ENCODE measurements at places on chromosomes 3 and 15. TPM values are rescaled to one million over a fixed set of nuclear protein-coding genes. Genes with fewer than 3 reads are reported as not detected.

Gene CADM2
- 13.3 TPM for total RNA-seq

Gene FOXB1
- 4.7 TPM for total RNA-seq

Gene ZIC1
- total RNA-seq = 0.21 TPM

Gene WDR49
- 0.08 TPM for total RNA-seq

Gene TBC1D2B
- 17.8 TPM for total RNA-seq

Gene TMCO5A
- total RNA-seq = not detected

- H3K27me3 ChIP-seq = no peaks in the 10 kb centered on the region
- peaks cover 22% of the 10 kb centered on the region for H3K4me1 ChIP-seq
- H3K27ac ChIP-seq = peak overlapping the region; percentile 67
- H3K4me3 ChIP-seq = peak overlapping the region; percentile 99
These were observed 760 bp downstream of the FANCI start for GRCh38 chr15:89244574-89244903.

- no peaks in the 10 kb centered on the region for H3K4me1 ChIP-seq
- H3K4me3 ChIP-seq = no peak overlapping the region
- no peaks in the 10 kb centered on the region for H3K36me3 ChIP-seq
- DNase-seq = no peak
These were observed 318.0 kb downstream of the GBE1 start for GRCh38 chr3:81443457-81443782.

DNA sequence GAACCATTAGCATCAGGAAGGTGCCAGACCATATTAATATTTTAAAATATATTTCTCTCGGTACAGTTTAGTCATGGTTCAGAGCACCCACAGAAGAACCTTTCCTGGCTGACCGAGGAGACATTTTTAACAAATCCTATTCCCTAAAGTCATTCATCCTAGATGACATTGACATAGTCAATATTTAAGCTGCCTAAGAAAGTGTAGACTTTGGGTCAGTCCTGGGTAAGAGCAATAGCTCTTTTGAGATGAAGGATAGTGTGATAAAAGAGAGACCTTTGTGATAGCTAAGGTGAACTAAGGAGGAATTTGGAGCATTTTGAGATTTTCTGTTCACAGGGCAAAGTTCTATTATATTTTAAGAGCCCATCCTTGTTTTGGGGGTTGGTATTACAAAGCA, 47.5 kb downstream of the ZNF609 start:
- H3K36me3 ChIP-seq = 0 out of 2 replicates have a peak, but pooled peaks cover 3% of the 10 kb centered on the region
- no peak overlapping the region for H3K4me3 ChIP-seq
- DNase-seq = no peak
- 0 out of 2 replicates have a peak overlapping the region, but pooled peaks have one; percentile 21 for H3K27ac ChIP-seq
- H3K4me1 ChIP-seq = peaks cover 13% of the 10 kb centered on the region

DNA sequence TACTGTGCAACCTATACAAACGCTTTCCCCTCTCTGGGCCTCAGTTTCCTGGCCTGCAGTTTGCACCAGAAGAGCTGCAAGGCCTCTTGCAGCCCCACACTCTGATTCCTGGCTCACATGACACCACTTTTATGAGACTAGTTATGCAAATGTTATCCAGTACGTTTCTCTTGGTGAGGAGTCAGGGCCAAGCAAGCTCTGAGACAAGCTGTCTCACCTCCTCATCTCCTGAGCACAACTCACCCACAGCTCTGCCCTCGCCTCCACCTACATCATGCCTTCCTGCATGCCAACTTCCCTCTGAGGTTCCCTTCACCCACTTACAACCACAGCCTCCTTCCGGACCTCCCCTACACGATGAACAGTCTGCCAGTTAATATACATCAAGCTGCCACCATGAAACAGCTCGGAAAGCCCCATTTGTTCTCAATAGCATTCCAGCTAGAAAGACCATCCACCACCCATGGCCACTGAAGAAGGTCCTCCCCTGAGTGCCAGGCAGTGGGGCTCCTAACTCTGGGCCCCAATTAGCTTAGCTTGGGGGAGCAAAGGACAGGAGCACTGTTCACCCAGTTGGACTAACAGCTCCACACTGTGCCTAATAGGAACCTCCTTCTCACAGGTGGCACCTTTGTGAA, 25.0 kb downstream of the CRYGS start:
- no peak for DNase-seq
- H3K27me3 ChIP-seq = no peaks in the 10 kb centered on the region
- H3K4me1 ChIP-seq = no peaks in the 10 kb centered on the region
- no peak overlapping the region for H3K27ac ChIP-seq
- H3K36me3 ChIP-seq = no peaks in the 10 kb centered on the region

GRCh38 chr3:38640661-38641452, 8.6 kb downstream of the SCN5A start:
- H3K4me1 ChIP-seq = peaks cover 36% of the 10 kb centered on the region
- peak overlapping the region; percentile 21 for H3K4me3 ChIP-seq
- no peak overlapping the region for H3K27ac ChIP-seq
- H3K27me3 ChIP-seq = no peaks in the 10 kb centered on the region
- DNase-seq = peak; percentile 90
- H3K36me3 ChIP-seq = no peaks in the 10 kb centered on the region

Measured in GM23338 (cell line).